ENCODE measurements at places on chromosomes 3 and 15.

- DNase-seq: no peak
These were observed 1124.8 kb downstream of the SI start for GRCh38 chr3:163953526-163953925.

DNA sequence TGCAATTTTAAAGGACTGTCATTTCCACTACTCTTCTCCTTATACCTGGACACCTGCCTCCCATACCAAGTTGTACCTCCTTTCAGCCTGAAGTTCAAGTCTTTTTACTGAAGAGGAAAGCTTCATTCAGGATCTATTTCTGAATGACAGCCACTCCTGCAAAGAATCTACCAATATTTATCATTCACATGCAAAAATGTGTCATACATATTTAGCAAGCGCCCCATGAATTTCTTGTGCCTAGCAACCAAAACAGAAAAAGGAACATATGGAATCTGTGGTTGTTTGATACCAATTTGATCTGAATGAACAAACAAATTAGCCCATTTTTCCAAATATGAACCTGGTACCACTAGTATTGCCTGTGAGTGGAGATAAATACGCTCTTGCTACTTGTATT is 16.8 kb downstream of the GJD2 start:
- DNase-seq: no peak

DNA sequence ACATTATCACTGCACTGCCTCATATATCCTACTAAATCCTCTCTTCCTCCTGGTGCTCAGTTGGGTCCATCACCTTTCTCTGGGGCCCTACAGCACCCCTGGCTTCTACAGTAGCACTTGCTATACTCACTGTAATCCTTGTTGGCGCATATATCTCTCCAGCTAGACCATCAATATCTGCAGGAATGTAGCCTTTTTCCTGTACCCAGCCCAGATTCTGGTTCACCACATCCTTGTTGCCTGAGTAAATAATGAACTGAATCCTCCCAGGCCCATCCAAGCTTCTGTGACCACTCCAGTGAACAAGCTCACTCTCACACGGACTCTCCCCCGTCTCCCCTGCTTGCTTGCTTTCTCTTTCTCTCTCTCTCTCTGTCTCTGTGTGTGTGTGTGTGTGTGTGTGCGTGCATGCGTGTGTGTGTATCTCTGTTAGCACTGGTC is 62.5 kb upstream of the LIPC start:
- no peak for DNase-seq

GRCh38 chr3:46369675-46370132 is 1.0 kb upstream of the CCR5 start:
- no peak for DNase-seq

DNA sequence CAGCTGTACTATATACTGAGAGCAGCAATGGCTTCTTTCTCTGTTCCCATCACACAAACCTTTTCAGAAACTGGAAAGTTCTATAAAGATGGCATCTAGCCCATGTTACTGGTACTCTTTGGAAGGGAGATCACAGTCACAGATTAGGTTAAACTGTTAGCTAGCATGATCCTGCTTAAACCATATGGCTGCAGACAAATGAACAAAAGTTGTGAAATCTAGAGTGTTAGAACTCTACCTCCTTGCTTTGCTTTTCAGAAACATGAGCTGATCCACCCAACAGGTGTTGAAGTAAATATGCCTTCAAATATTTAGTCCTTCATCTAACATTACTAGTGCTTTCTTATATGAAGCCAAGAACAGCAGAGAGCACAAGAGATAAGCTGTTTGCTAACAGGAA is 102.6 kb downstream of the SNRK start:
- no peak for DNase-seq

DNA sequence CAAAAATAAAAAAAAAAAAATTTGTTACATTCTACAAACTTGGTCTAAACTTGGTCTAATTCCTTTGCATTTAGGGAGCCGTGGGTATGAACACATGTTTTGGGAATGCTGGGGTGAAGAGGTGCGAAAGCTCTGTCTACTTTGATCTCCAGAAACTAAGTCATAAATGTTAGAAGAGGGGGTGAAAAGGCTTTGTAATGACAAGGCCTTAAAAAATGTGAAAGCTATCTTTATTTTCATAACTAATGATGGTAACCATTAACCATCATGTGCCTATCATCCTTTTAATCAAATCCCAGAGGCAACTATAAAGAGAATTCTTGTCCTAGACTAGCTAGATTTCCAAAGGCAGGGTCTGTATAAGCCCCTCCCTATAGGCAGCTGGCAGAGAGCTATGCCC is 60.9 kb downstream of the PRICKLE2 start:
- no peak for DNase-seq

- no peak for DNase-seq
These were observed 722 bp downstream of the CACNA1D start for GRCh38 chr3:53495146-53495519.

DNA sequence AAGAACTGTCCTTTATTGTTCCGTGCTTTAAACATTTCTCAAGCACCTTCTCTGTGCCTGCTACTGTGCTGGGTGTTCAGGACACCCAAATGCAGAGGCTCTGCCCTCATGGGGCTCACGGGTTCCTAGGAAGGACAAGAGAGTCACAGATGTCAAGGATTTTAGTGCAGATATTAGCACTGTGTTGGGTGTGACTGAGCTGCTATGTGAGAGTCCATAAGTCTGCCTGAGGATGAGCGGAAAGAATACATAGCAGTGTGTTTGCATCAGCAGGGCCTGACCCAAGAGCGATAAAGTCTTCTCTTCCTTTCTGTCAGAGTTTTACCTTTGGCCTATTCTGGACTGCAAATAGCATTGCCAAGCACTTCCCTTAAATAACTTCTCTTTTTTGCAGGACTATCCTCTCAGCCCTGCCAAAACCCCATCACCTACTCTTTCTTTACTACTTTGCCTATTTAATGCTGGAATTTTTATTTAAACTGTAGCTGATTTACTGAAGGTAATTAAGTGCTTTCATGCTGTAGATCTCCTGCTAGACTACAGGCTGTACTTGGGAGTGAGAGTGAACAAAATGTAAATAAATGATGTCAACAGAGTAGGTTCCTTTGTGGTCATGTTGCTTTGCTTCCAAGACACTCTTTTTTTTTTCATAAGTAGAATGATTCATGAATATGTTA is 459.4 kb upstream of the TPRG1 start:
- peak; percentile 20 for DNase-seq

- DNase-seq: no peak
These were observed 6.2 kb downstream of the VPS18 start for GRCh38 chr15:40900256-40901052.

GRCh38 chr3:177196008-177196455 is 1.2 kb downstream of the TBL1XR1 start:
- DNase-seq: no peak

DNA sequence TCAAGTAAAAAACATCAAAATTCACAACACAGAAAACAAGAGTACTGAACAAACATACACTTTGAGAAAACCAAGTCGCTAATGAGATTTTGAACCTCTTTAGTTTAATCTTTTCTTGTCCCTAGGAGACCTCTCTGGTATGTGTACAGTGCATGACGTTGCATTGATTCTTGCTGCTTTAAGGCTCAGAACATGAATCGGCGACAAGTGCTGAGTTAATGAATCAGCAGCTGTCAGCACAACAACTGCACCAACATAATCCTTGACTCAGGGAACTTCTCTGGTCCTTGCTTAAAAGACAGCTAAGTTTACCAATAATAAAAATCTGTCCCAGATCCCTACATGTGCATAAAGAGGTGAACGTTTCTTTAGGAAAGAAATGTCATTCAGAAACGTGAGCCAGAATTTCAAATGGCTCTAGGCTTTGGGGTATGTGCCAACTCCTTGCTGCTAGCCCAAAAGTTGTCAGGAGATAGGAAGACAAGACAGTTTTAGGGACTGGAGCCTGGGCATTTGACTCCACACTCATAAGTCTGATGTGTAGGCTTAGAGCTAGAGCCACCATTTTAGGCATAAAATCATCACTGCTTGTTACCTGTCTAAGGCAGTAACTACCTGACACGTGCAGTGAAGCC is 86.9 kb downstream of the IL5RA start:
- DNase-seq: no peak

- DNase-seq: peak; percentile 35
These were observed 260.2 kb downstream of the ZBTB20 start for GRCh38 chr3:114886905-114887304.

DNA sequence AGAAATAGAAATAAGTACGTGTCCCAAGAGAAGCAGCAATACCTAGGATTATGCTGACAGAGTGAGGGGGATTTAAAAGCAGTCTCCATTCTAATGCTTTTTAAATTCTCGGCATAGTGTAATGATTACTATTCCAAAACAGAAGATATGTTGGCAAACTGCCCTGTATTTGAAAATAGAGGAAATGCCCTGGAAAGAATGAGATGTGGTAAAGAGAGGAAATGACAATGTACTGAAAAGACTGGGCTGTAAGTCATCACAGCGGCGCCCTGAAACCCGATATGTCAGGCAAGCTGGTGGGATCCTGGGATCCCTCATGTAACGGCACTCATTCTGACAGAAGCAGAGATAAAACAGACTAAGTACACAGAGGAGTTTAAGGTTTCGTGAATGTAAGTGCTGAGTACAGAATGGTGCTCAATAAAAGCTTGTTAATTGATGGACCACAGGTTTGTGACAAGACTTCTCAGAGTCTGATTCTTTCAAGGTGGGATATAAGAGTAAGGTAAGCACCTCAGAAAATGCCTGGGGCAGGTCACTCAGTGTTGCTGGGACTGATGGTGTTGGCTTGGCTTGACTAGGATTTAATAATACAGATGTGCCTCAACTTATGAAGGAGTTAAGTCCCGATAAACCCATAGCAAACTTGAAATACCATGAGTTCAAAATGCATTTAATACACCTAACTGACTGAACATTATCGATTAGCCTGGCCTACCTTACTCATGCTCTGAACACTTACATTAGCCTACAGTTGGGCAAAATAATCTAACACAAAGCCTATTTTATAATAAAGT is 91.4 kb downstream of the NFKBIZ start:
- peak; percentile 26 for DNase-seq

- no peak for DNase-seq
These were observed 3.5 kb downstream of the SMAD3 start for GRCh38 chr15:67068710-67069400.

DNA sequence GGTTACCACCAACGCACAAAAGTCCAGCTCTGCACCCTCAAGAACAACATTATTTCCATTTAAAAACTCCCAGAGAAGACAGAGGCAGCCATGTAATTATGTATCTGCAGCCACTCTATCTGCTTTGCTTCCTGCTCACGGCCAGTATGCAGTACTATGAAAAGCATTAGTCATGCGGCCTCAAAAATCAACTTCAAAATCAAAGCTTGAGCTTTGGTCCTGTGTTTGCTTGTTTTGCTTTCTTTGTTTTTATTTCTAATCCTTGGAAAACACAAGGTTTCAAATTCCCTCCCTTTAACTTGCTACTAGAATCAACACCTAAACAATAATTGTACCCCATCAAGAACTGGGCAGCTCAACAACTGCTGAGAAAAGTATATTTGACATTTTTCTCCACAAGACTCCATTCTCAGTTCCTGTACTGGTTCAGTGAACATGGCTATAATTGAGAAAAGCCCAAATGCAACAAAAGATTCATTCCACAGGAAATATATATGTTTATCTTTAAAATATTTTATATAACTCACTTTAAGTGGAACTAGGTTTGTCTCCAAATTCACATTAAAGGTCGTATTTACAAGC is 37.6 kb downstream of the GBE1 start:
- DNase-seq: no peak

GRCh38 chr15:99582508-99582960 is 16.8 kb downstream of the MEF2A start:
- DNase-seq: no peak

- DNase-seq: no peak
These were observed 68.7 kb upstream of the PLXNA1 start for GRCh38 chr3:126914226-126914625.

DNA sequence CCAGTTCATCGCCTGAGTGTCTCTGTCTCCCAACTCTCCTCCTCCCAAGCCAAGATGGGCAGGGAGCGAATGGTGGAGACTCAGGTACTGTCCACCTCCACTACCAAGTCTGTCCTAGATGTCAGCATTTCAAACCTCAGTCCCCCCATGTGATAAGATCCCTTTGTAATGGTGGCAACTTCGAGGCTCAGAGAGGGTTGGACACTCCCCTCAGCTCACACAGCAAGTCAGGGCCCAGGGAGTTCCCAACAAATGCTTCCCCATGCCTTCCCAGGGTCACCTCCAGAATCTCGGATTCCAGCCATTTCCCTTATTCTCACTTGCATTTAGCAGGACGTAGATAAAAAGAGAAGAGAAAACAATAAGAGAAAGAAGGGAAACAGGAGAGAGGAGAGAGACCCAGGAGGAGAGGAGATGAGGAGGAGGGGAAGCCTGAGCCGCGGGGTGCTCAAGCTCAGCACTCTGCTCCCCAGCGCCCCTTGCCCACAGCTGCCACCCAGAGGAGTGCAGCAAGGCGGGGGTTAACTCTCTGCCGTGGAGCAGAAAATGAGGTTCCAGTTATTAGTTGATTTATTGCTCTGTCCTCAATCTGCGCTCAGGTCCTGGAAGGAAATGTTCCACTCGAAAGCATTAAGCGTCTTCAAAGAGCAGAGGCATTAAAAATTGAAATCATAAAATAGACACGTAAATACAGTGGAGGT is 84.1 kb upstream of the LINGO1 start:
- DNase-seq: no peak

DNA sequence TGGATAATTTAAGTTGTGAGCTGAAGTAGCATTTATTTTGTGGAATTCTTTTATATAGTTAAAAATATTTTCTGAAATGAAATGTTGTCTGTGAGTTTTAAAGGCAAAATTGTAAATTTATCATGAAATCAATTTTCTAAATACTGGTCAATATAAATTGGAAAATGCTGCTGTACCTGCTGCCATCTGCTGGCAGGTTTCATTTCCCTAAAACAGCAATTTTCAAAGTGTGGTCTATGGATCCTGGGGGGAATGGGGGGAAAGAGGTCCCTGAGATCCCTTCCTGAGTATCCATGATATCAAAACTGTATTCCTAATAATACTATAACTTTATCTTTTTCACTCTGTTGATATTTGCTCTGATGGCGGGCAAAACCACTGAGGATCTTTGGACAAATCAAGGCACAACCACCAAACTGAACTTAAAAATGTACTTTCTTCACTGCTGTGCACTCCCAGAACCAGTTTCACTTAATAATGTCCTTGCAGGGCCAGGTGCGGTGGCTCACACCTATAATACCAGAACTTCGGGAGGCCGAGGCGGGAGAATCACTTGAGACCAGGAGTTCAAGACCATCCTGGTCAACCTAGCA is 17.2 kb upstream of the CCR4 start:
- peak; percentile 64 for DNase-seq

GRCh38 chr3:77421916-77422315 is 382.0 kb downstream of the ROBO2 start:
- no peak for DNase-seq
